ENCODE measurements at places on chromosomes 16 and 17.

DNA sequence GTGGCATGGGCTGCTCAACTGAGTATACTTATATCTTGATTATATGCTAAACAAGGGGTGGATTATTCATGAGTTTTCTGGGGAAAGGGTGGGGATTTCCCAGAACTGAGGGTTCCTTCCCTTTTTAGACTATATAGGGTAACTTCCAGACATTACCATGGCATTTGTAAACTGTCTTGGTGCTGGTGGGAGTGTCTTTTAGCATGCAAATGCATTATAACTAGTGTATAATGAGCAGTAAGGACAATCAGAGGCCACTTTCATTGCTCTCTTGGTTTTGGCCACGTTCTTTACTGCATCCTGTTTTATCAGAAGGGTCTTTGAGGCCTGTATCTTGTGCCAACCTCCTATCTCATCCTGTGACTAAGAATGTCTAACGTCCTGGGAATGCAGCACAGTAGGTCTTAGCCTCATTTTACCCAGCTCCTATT is 12.0 kb downstream of the PRR11 start:
- DNase-seq: peak; percentile 55

DNA sequence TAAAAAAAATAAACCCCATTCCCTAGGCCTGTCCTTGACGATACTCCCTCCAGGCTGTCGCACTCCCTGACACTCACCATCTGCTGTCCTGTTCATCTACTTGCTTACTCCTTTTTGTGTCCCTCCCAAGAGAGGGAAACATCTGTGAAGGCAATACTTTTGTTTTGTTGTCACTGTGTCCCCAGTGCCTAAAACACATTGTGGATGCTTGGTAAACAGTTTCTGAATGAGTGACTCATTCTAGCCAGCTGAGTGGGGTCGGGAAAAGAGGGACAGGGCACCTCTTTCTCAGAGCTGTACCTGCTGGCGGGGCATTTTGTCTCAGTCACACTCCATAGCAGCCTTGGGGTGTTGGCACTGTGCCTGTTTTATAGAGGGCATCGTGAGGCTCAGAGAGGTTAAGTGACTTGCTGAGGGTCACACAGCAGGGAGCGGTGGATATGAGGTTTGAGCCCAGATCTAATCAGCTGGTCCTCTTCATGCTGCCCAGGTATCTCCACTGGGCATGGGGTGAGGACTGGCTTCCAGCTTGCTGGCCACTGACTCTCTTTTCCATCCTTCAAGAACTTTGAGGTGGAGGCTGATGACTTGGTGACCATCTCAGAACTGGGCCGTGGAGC is 15.6 kb downstream of the MAP2K3 start:
- DNase-seq: no peak

GRCh38 chr17:47203984-47204721 is 5.0 kb upstream of the MYL4 start:
- no peak for DNase-seq

DNA sequence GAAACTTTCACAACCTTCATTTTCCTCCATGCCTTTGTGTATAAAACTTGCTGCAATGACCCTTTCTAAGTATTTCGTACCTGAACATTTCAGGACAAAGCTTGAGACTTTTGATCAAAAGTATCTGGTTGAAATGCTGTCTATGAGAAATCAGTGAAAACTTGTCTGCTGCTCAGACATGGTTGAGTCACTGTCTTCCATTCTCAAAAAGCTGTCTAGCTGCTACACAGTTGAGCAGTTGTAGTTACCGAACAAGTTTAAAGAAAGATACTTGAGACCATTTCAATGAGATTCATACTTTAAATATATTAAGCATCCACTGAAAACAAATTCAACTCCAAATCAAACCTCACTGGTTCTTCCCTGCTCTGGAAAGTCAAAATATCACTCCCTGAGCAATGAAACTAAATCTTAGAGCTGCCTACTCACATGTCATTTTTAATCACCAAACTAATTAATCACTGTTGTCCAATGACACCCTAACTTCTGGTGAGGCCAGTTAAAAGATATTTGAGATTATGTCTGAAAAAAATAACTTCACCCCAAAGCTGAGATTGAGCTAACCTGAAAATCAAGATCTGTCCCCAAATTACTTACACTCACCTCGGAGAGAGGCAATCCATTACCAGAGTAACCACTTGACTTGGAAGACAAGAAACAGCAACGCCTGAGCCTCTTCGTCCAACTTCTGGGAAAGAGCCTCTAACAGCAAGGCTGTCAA is 488 bp downstream of the TMEM100 start:
- DNase-seq: no peak

- no peak for DNase-seq
These were observed 12.8 kb downstream of the MYO15A start for GRCh38 chr17:18121144-18121910.

DNA sequence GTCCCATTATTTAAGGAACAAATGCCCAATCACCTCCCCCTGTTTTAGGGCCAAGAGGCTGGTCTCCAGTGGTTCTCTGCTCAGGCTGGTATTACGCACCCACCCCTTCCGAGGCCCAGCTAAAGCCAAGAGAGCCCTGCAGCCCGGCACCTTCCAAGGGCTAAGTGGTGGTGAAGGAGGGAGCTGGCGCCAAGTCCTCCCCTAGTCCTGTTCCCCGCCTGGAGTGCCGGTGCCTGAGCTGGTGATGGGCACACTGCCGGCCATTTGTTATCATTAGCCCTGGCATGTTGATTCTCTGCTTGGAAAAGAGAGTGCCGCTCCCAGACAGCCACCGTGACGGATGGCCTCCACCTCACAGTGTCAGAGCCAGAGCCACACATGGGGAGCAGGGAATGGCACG is 31.9 kb downstream of the GRIN2C start:
- no peak for DNase-seq

- DNase-seq: no peak
These were observed 76.9 kb upstream of the GNG13 start for GRCh38 chr16:877242-878071.

DNA sequence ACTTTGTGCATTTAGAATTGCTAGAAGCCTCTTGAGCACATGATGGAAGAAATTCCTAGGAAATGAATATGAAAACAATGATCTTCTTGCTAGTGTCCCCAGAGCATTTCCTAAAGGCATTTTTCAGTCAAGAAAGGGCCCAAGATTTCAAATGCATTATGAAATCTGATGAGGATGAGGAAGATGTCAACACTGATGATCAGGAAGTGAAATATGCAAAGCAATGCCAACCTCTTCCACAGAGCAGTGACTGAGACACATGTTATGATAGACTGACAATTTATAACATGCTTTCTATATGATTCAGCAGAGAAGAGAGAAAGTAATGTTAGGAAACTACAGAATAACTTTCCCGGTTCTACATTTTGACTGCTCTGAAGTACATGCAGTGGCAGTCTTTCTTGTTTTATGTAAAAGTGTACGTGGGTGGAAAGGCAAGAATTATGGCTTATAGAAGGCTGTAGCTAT is 859.1 kb upstream of the GOT2 start:
- DNase-seq: no peak

DNA sequence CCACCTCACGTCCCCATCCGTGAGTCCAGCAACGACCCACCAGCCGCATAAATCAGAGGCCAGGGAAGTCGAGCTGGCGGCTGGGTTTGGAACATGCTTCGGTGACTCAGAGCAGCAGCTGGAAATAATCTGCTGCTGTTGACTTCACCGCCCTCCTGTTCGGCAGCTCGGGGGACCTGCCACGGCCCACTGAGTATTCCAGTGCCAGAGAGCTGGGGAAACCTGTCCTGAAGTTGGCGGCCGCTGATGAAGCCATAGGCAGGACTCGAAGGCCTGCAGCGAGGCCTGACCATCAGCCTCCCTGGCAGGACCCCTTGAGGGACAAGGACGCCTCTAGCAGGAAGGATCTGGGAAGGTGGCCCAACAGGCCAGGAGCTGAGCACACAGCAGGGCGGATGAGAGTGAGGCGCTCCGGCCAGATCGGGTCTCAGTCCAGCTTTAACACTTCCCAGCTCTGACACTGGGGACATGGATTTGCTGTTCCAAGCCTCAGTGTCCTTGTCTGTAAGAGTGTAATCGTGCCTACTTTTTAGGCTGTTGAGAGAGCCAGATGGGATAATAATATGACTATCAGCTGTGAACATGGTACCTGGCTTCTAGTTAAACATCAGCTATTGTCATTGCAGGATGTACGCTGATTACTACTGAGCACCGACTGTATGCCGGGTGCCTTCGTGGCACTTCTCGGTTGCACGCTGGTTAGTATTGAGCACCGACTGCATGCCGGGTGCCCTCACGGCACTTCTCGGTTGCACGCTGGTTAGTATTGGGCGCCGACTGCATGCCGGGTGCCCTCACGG is 50.4 kb upstream of the CIBAR2 start:
- DNase-seq: no peak

DNA sequence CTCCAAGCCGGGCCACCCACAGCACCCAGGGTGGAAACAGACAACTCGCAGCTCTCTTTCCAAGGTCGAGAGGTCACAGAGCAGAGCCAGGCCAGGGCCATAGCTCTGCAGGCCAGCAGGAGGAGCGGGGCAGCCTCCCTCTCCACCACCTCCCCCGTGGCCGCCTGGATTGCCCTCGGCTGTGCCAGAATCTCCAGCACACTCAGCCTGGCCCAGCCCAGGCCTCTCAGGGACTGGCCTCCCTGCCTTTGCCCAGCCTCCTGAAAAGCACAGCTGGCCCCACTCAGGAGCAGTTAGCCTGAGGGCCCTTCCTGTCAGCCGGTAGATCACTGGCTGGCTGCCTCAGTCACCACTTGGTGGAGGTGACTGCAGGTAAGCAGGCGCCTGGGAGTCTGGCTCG is 85.8 kb upstream of the SEC14L1 start:
- DNase-seq: no peak

GRCh38 chr17:47735536-47736011 is 2.5 kb downstream of the TBX21 start:
- no peak for DNase-seq

DNA sequence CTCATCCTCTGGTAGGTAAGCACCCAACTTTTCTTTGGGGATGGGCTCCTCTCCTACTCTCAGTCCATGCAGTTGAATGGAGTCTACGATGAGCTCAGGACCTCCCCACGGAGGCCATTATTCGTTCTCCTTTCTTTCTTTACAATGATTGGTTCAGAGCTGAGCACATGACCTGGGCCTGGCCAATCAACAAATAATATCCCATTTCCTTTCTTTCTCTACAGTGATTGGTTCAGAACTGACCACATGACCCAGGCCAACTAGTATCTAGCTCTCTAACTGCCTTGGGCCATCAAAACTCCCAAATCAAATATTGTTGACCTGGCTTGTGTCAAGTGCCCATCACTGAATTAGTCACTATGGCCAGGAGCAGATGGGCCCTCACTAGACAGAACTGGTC is 129.2 kb downstream of the USP31 start:
- DNase-seq: no peak

GRCh38 chr16:48558371-48558841 is 51.6 kb downstream of the N4BP1 start:
- DNase-seq: no peak

GRCh38 chr17:44102849-44103622 is 20.4 kb downstream of the HDAC5 start:
- no peak for DNase-seq

DNA sequence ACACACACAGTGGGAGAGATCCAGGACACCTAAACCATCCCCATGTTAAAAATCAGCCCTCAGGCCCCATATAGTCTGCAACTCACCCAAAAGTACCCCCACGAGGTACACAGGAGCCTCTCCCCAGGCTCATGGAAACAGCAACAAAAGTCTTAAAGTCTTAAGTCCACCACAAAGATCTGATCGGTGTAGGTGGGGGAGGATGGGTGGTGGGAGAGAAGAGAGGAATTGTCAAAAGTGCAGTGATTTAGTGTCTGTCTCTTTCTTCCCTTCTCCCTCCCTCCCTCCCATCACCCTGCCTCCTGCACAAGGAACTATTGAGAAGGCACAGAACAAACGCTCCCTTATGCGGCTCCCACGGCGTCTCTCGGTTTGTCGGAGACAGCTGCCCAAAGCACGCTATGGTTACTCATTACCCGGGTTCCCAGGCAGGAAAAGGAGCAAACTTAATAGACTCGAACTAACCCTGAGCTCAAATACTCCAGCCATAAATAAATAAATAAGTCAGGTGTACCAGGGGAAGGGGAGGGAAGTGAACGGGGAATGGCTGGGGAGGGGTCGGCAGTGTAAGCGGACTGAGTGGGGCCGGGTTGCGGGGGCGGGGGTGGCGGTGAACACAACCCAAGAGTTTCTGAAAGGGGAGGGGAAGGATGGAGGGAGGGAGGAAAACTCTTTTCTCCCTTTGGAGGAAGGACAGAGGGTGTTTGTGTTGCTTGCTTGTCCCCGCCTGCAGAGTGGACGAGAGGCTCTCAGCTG is 477.4 kb downstream of the SLC39A11 start:
- DNase-seq: no peak

- no peak for DNase-seq
These were observed 10.2 kb downstream of the TAX1BP3 start for GRCh38 chr17:3657874-3658783.

Measured in hematopoietic multipotent progenitor cell (in vitro differentiated cells).